ENCODE measurements at places on chromosomes 7 and 10. TPM values are rescaled to one million over a fixed set of nuclear protein-coding genes. Genes with fewer than 3 reads are reported as not detected.

DNA sequence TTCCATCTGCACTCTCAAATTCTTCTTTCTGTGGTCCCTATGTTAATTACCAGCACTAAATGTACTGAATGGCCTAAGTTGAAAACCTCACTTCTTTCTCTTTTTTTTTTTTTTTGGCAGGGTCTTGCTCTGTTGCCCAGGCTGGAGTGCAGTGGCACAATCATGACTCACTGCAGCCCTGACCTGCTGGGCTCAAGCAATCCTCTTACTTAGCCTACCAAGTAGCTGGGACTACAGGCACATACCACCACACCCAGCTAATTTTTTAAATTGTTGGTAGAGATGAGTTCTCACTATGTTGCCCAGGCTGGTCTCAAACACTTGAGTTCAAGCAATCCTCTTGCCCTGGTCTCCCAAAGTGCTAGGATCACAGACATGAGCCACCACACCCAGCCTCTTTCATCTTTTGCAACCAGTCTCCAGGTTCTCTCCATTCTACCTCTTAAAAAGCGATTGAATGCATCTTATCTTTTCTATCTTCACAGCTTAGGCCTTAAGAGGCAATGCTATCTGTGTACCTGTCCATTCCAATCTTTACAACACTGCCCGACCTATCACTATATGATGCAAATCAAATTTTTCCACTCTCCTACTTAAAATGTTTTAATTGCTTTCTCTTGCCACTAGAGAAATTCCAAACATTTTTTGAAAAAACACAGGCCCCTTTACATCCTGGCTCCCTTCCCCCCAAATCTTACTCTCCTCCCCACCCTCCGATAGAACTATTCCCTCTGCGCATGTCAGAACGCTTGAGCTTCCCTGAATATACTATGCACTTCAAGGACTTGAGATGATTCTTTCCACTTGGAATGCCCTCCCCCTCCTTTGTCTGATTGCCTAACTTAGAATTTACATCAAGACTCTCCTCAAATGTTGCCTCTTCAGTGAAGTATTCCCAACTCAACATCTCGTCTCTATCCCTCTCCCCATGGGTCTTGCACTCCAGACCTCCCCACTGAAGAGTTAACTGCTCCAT lies 6.0 kb downstream of the ICA1 start:
- peak; percentile 60 for DNase-seq

DNA sequence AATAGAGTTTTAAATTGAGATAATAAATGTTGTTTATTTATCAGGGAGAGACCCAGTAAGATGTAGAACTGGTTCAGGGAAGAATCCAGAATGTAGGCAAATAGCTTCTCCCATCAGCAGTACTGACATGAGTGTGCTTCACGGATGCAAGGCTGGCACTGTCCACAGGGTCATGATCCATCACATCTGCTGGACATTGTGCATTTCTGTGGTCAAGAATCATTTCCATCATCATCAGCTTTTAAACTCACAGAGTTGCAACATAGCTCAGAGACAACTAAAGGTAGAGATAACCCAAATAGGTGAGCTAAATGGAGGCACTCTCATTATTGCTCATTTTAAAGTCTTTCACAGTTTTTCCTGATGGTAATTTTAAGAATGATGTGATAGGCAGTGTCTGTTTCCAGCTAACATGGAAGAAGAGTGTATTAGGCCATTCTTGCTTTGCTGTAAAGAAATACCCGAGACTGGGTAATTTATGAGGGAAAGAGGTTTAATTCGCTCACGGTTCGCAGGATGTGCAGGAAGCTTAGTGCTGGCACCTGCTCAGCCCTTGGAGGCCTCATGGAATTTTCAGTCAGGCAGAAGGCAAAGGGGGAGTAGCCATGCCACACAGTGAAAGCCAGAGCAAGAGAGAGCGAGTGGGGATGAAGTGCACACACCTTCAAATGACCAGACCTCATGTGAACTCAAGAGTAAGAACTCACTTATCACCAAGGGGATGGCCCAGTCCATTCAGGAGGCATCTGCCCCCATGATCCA lies 80.8 kb downstream of the INPP5A start:
- DNase-seq: no peak

DNA sequence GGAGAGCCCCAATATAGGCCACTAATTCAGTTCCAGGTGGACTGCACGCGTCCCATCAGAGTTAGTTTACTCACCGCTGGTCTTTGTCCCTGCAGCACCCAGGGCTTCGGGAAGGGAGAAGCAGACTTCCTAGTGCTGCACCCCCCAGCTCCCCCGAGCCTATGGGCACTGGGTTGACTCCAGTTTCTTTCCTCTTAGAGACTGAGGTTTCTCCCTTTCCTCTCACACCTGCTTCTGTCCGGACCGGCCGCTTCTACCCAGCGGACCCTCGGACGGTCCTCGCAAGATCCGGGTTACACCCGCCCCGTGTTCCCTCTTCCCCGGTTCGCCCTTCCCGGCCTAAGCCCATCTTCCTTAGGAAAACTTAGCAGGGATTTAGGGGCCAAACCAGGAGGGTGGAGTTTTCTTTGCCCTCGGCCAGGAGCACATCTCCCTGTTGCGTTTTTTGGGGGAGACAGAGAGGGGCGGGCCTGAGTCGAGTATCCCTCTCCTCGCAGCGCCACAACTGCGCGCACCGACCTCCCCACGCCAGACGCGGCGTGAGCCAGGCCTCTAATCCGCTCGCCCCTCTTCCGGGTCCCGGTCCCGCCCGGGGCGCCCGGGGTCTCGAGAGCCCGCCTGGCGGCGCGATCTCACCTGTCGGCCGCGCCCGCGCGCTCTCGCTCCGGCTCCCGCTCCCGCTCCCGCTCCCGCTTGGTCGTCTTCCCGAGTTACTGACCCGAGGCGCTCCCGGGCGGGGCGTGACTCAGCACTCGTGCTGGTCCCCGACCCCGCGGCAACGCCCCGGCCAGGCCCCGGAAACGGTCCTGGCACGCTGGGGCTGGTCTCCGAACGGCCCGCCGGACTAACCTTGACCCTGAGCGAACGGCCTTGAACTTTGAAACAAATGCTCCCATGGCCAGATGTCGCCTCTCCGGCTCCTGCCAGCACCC lies at the start of gene AIFM2:
TSS of gene AIFM2 (minus strand) at position 728 of the 932 bp plus-strand sequence. CDS start 8,741 bp downstream, outside the sequence.
- DNase-seq: peak; percentile 57

DNA sequence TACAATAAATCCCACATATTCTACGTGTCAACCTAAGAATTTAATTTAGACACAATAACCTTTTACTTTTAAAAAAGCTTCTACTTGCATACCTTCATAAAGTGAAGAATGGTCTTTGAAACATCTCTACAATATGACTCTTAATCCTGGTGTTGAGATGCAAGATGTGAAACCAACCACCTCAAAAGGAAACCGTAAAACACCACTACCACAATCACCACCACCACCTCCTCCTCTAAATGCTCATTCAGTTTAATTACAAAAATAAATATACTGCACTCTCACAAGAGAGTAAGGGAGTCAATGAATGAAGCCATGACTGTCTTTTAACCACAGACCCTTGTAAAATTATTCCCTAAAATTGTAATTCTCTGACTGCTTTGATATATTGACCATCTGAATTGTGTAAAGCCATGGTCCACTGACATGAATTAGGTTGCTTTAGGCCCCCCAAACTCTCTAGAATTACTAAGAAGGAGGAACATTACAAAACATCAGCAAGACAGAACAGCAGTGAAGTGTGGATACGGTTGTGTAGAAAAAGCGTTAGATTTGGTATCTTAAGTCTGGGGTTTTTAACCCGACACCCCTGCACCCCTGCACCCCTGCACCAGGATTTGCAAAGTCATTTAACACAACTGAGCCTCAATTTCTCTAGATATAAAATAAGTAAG lies 171.4 kb downstream of the SFMBT2 start:
- DNase-seq: no peak

- DNase-seq: no peak
These were observed 8.8 kb downstream of the TMEM120A start for GRCh38 chr7:75985518-75986146.

DNA sequence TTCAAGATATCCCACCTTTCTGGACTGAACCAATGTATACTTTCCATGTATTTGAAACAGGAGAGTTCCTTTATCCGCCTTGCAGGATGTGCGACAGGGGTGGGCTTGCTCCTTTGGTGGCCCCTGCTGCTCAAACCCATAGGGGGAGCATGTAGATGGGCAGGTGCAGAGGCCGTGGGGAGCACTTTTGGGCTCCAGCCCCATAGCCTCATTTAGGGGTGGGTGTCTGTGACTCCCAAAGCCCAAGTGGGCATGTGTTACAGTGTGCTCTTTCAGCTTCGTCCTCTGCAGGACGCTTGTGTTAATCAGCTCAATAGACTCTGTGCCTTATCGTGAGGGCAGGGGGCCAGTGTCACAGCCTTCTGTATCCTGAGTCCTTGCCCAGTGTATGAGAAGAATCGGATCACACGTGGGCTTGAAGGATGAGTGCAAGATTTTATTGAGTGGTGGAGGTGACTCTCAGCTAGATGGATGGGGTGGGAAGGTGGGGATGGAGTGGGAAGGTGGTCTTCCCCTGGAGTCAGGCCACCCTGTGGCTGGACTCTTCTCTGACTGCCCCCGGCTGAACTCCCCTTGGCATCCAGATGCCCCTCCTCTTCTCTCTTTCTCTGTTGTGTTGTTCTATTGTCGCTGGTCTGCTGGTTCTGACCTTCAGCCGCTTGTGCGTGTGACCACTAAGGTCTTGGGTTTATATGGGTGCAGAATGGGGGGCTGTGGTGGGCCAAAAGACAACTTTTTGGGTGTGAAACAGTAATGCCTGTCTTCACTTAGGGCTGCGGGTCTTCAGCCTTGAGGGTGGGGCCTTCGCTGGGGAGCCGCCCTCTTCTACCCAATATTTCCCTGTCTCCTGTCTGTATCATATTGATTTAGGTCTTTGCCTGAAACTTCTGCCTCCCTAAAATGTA lies 262.2 kb downstream of the GLRX3 start:
- no peak for DNase-seq

DNA sequence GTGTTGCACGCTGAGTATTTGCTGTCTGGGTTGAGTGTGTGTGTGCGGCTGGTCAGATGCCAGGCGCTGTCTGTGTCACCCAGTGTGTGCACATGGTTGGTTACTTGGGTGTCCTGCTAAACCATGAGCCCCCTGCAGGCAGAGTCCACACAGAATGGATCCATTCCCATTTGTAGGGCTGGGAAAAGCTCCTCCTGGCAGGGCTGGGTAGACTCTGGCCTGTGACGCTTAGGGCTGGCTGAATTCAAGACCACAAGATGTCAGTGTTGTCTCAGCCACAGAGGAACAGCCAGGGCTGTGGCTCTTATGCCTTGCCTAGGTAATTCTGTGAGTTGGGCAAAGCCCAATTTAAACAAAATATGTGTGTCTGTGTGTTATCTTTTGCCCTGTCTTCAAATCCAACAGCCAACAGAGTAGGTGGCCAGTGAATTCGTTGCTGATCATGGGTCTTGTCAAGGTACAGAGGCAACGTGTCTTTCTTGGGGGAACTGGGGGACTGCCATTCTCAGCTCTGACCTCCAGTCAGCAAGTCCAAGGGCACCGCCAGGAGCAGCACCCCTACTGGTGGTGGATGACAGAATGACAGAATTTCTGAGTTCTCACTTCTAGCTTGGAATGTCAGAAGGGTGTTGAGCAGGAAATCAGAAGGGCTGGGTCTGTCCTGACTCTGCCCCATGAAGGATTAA lies 285.1 kb downstream of the CCSER2 start:
- DNase-seq: peak; percentile 51

DNA sequence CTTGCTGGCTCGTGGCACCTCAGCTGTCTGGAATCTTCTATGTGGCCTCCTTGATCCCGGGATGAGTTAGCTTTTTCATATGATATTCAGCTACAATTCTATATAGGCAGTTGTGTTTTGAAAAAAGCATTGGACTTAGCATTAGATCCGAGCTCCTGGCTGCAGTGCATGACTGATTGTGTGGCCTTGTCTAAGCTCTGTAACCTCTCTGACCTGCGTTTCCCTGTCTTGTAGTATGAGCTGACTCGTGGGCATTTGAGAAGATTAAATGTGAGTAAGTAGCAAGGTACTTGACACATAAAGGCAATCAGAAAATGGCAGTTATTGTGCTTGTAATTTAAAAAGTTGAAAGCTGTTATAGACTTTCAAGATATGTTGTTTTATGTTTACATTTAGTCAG lies 85.9 kb downstream of the CCNY start:
- peak; percentile 31 for DNase-seq

GRCh38 chr10:74099836-74100235 lies 50.8 kb downstream of the AP3M1 start:
- no peak for DNase-seq

- DNase-seq: no peak
These were observed 62.6 kb upstream of the PLPP4 start for GRCh38 chr10:120394446-120394845.

- no peak for DNase-seq
These were observed 5.0 kb upstream of the GOLGA7B start for GRCh38 chr10:97844678-97845077.

- DNase-seq: no peak
These were observed 10.9 kb downstream of the GPR37 start for GRCh38 chr7:124754576-124755268.

GRCh38 chr10:128624656-128625530 lies 498.7 kb upstream of the MKI67 start:
- DNase-seq: no peak

- no peak for DNase-seq
These were observed 80.6 kb upstream of the GATAD1 start for GRCh38 chr7:92366730-92367129.

DNA sequence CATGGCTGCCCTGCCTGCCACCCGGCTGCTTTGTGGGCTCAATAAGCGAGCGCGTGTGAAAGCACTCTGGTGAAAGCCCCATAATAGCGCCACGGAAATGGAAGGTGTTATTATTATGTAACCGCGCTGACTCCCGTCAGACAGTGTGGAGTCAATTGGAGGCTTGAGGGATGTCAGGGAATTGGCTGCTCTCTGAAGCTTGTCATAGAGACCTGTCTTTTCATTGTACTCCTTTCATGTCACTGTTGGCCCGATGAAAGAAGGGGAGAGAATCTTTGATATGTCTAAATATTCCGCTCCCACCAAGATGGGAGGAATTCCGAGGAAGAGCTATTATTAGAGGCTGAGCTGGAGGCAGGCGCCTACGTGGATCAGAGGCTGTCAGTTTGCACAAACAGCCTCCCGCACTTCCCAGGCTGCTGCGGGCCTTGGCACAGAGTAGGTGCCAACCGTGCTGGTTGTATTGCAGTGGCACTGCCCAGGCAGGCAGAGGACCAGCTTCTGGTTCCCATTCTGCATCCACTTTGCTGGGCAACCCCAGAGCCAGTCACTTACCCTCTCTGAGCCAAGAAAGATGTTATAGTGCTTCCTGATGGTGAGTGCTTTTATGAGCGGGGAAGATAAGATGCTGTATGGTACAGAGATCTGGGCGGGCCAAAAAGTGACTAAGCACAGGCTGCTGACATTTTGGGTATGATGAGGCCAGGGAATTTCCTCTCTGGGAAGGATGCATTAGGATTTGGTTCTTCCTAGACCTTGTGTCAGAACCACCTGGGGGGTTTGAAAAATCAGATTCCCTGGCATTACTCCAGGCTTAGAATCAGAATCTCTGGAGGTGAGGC lies 151.4 kb downstream of the RPS24 start:
- no peak for DNase-seq

Gene SEMA3D
- 49.0 TPM for total RNA-seq

Gene CYP2C19
- 1.8 TPM for total RNA-seq

Gene PALD1
- total RNA-seq: 15.5 TPM

Gene TMEM213
- total RNA-seq: 2.0 TPM

Gene MRLN
- total RNA-seq: not detected

Gene MARVELD1
- 57.9 TPM for total RNA-seq

Gene FLNC
- total RNA-seq: 24.2 TPM

Gene SPDYE6
- not detected for total RNA-seq

Gene HABP2
- total RNA-seq: 1.3 TPM
